ENCODE measurements at places on chromosomes 4 and X.

- DNase-seq: no peak
Measured at GRCh38 chrX:124256216-124256615, 76.2 kb upstream of the TEX13D start.

- DNase-seq: no peak
Measured at GRCh38 chr4:181004056-181004455, 1239.1 kb upstream of the TENM3 start.

DNA sequence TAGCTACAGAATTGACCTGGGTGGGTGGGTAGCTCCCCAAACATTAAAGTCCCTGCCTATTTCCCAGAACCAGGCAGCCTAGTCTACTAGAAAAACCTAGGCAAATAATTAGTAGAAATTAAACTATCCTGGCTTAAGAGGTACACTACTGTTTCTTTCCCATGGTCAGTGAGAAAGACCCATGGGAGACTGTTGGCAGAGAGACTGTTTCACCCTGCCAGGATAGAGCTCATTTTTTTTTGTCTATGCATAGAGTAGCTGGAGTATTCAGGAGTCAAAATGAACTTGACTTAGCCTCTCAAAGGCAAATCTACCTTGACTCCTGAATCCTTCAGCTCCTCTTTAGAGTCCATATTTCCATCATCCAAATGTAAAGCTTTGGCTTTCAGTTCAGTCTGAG is 107.0 kb upstream of the AR start:
- no peak for DNase-seq

- peak; percentile 25 for DNase-seq
Measured at GRCh38 chr4:184706453-184706852, 27.4 kb downstream of the CENPU start.

- DNase-seq: peak; percentile 9
Measured at GRCh38 chr4:48180234-48180633, 46.2 kb upstream of the TXK start.

GRCh38 chr4:168777277-168777965 is 232.6 kb downstream of the CBR4 start:
- no peak for DNase-seq

DNA sequence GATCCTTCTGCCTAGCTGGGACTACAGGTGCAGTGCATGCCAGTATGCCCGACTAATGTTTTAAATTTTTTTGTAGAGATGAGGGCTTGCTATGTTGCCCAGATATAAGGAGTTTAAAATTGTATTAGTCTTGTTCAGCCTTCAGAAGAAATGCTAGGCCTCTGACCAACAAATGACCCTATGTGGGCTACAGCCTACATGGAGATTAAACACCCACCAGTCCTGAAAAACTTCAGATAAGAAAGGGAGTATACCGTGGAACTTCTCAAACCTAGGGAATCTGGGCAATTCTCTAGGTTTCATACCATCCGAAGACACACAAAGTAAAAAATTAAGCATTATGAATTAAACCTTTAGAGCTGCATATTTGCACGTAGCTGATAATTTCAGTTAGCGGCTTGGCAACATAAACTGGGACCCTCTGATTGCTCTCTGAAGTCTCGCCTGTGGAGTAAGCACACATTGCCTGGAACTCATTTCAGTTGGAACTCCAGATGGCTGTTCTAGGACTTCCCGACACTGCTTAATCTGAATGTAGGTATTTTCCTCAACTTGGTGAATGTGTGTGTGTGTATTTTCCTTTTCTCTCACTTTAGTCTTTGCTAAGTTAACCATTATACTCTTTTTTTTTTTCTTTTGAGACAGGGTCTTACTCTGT is 33.0 kb downstream of the MOB1B start:
- DNase-seq: no peak

- no peak for DNase-seq
Measured at GRCh38 chr4:156784970-156785369, 186.6 kb downstream of the PDGFC start.

DNA sequence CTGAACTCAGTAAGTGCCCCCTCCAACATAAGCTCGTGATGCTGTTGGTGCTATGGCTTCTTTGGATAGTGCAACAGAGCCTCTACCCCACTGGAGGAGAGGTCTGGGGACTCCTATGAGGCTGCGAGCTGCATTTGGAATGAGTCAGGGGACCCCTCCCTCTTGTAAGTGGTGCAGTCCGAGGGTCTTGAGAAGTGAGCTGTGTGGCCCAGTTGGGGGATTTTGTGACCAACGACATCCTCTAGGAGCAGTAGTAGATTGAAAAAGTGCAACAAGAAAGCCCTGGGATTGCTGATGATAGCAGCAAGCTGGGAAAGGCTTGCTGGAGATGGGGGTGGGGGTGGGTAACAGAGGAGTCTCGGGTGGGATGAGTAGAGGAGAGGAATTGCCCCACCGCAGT is 3.1 kb downstream of the FRMPD3 start:
- DNase-seq: no peak

DNA sequence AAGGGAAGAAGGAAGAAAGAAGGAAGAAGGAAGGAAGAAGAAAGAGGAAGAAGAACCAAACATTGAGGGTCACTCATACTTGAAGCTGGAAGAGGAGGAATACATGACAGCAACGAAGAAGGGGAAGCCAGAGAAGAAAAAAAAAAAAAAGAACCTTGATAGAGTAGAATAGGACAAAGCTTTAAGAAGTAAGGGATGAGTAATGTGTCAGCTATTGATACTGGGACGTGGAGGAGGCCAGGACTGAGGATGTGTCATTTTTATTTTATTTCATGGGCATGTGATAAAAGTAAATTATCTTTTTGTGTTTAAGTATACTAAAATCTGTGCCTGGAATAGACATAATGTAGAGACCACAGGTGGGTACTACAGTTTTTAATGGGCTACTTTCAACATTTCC is 6.4 kb downstream of the EDA2R start:
- DNase-seq: no peak

- DNase-seq: no peak
Measured at GRCh38 chr4:48493452-48494100, 3.5 kb downstream of the ZAR1 start.

GRCh38 chr4:153634738-153635353 is 49.2 kb upstream of the TLR2 start:
- peak; percentile 23 for DNase-seq

DNA sequence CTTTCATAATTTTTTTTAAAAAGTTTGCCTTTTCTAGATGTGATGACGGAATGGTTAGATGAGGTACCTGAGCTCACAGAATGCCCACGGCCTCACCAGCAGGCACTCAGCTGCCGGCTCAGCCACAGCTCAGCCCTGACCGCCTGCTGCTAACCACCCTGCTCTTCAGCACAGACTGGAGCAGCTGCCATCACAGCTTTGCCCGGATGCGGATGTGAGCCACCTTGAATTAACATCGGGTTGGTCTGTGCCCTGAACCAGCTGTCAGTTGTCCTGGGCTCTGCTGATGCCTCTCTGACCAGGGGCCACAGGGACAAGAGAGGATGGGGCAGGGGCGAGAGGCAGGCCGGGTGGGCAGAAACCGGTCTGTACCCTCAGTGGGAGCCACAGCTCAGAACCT is 93.3 kb downstream of the HMX1 start:
- DNase-seq: no peak

DNA sequence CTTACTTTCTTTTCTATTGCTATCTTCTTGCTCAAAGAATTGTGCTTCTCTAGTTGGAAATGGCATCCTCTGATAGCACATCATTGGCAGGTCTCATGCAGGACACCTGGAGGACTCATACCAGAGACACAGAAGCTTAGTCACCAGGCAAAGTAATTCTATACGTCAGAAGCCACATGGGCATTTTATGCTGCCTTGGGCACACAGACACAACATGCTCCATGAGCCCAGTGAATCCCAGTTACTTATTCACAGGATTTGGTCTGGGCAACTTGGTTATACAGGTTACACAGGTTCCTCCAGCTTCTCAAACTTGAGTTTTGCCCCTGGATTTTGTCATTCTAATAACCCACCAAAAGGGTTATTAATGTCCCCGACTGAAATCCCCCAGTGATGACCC is 7.1 kb downstream of the RASSF6 start:
- no peak for DNase-seq
